AG10803 (cell line): ENCODE measurements at places on chromosomes 3 and 15.

DNA sequence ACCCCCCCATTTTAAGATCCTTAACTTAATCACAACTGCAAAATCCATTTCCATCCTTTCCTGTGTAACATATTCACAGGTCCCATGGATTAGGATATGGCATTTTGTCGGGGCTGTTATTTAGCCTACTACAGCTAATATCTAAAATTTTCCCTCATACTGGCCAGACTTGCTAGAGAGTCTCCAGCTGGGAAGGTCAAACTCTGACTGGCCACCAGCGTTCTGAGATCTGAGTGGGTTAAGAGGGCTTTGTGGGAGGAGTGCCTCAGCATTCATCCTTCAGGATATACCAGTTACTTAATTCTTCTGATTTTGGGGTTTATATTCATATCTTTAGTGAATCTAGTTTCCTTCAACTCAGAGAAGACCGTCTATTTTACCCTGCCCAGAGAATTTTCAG lies 17.7 kb downstream of the TM4SF18 start:
- DNase-seq = no peak

- DNase-seq = no peak
Observed at GRCh38 chr3:150379469-150379868, 28.6 kb upstream of the TSC22D2 start.

GRCh38 chr3:46200790-46201189 lies 7.3 kb downstream of the CCR1 start:
- no peak for DNase-seq

- no peak for DNase-seq
Observed at GRCh38 chr3:78221300-78221699, 1181.4 kb downstream of the ROBO2 start.
